ENCODE measurements at places on chromosomes 6 and 20. TPM values are rescaled to one million over a fixed set of nuclear protein-coding genes. Genes with fewer than 3 reads are reported as not detected.

DNA sequence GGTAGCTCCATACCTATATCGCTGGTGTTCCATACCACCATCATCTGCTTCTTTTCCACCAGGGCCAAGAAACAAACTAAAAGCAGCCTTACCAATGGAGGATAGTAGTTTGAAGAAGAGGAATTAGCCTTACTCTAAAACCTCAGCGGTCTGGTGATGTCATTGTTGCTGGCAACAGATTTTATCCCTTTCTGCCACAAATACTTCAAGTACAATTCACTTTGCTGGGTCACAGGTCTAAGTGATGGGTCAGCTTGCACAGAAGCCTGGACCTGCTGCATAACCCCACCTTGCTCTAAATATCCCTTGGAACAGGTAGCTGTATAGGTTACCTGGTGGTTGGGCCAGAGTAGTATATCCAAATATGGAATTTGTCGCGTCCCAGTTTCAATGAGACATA is 53.2 kb upstream of the THEMIS start:
- no peak overlapping the region for H3K27ac ChIP-seq
- no peak for DNase-seq
- peaks cover 38% of the 10 kb centered on the region for H3K36me3 ChIP-seq

DNA sequence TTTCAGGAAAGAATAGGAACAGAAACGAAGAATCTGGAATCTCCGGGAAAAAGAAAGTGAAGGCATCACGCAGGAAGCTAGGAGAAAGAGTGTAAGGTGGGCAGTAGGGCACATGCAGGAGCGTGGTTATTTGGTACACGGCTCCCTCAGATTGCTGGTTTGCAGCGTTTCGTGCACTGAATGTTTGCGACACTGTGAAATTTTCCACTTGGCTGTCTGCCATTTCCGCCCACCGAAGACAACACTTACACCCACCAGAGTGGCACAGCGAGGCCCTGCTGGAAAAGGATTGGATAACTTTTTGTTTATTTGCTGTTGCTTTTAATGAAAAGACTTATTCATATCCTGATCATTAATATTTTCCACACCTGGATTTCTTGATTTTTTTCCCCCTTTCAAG is 248.3 kb downstream of the GMPR start:
- H3K36me3 ChIP-seq, result peaks cover 40% of the 10 kb centered on the region
- H3K27me3 ChIP-seq, result no peaks in the 10 kb centered on the region
- peak overlapping the region; percentile 10 for H3K27ac ChIP-seq
- DNase-seq, result no peak
- no peak overlapping the region for H3K4me3 ChIP-seq

SAPCD1 gene
- 9.8 TPM for total RNA-seq

SAMD10 gene
- total RNA-seq, result 16.3 TPM

Measured in activated CD4-positive, alpha-beta T cell treated with anti-CD3 and anti-CD28 coated beads, Interleukin-2, amount 10 ng/mL, durations not matched to agents 7 days and 5 days (primary cell).